ENCODE measurements at places on chromosomes 5 and 9.

DNA sequence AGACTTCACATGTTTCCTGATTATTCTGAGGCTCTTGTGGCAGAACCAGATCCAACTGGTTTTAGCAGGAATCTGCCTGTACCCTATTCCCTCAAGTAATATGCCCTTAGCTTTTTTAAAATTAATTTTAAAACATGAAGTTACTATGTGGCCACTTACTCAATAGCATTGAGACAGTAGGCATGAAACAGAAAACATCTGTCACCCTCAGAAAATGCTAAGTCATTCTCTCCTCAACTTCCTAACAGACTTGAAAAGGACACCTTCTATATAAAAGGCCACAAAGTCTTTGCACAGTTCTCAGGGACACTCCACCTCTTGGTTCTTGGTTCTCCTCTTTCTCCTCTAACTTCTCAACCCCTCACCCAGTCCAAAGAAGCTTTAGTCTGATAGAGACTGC, 277.8 kb downstream of the RAB3C start:
- no peak for DNase-seq

- DNase-seq = no peak
Measured at GRCh38 chr9:70177121-70177520, 81.7 kb upstream of the SMC5 start.

DNA sequence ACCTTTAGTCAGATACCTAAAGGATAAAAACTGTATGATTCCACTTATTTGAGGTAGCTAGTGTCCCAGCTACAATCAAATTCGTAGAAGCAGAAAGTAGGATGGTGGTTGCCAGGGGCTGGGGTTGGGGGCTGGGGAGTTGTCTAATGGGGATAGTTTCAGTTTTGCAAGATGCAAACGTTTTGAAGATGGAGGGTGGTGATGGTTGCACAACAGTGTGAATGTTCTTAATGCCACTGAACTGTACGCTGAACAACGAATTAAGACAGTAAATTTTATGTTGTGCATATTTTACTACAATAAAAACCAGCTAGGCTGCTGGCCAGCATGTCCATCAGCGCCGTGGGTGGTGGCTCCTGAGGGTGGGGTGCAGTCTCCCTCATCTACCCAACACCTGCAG, 137.8 kb downstream of the GADD45G start:
- DNase-seq = no peak

DNA sequence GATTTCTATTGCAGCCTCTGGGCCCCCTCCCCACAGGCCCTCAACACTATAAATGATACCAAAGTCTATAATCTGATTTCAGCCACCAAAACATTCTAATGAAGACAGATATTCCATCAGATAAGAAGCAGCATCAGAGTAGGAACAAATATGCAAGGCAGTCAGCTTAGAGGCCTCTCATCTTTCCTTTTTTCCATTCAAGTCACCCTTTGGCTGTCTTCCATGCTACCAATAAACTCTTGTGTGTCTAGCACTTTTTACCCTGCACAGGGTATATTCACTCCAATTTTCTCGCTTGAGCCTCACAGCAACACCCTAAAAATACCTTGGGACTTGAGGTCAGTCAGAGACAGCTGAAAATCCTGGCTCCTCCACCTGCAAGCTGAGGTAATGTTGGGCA, 193.7 kb downstream of the BRINP1 start:
- no peak for DNase-seq

- peak; percentile 13 for DNase-seq
Measured at GRCh38 chr5:134649163-134649835, 714 bp downstream of the SEC24A start.

- no peak for DNase-seq
Measured at GRCh38 chr9:84997472-84997871, 327.9 kb downstream of the NTRK2 start.

- no peak for DNase-seq
Measured at GRCh38 chr5:130166839-130167490, 262.7 kb downstream of the CHSY3 start.

GRCh38 chr5:101435768-101436167, 532.7 kb upstream of the ST8SIA4 start:
- DNase-seq = no peak

GRCh38 chr5:69042915-69043654, 50.7 kb upstream of the SLC30A5 start:
- DNase-seq = peak; percentile 93

GRCh38 chr9:113289091-113289490, 13.6 kb downstream of the PRPF4 start:
- no peak for DNase-seq

DNA sequence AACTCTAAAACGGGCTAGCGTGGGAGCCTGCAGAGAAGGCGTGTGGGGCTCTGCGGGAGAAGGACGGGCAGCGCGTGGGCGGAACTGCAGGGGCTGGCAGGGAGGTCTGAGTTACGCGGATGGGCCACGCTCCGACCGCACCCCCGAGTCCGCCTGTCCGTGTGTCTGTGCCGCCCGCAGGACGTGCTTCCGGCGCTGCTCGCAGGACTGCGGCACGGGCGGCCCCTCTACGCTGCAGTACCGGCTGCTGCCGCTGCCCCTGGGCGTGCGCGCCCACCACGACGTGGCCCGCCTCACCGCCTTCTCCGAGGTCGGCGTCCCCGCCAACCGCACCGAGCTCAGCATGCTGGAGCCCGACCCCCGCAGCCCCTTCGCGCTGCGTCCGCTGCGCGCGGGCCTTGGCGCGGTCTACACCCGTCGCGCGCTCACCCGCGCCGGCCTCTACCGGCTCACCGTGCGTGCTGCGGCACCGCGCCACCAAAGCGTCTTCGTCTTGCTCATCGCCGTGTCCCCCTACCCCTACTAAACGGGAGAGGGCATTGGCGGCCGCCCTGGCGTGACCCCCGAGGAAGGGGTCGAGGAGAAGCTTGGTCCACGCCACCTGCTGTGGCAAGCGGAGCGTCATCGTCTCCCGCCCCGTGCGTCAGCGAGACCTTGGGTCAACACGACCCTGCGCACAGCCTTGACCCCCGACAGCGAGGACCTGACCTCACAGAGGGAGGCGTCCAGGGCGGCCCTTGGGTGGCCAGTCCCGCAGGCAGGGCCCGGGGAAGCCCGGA, 11.4 kb upstream of the ASS1 start:
- DNase-seq = peak; percentile 43

- no peak for DNase-seq
Measured at GRCh38 chr5:54766748-54767147, 218.6 kb downstream of the ESM1 start.

GRCh38 chr5:173872957-173873305, 15.2 kb upstream of the CPEB4 start:
- no peak for DNase-seq

DNA sequence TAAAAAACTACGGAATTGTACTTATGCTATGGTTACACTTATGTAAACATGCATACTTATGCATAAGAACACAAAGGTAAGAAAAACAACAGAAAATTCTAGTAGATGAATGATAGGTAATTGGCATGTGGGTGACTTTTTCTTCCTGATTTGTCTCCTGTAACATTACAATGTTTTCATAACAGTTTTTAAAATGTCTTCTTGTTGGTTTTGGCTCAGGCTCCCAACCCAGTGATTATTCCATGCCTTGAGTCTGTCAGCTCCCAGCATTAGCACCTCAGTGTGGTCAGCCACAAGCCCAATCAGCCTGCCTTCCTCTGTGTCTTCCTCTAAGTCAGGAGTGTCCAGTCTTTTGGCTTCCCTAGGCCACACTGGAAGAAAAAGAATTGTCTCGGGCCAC, 7.9 kb upstream of the FOXE1 start:
- DNase-seq = peak; percentile 44

All from kidney tubule cell (primary cell).